Activated naive CD4-positive, alpha-beta T cell treated with anti-CD3 and anti-CD28 coated beads, Interleukin-2, amount 50 U/mL, for 16 hours (primary cell): ENCODE measurements at places on chromosomes 1 and 21.

DNA sequence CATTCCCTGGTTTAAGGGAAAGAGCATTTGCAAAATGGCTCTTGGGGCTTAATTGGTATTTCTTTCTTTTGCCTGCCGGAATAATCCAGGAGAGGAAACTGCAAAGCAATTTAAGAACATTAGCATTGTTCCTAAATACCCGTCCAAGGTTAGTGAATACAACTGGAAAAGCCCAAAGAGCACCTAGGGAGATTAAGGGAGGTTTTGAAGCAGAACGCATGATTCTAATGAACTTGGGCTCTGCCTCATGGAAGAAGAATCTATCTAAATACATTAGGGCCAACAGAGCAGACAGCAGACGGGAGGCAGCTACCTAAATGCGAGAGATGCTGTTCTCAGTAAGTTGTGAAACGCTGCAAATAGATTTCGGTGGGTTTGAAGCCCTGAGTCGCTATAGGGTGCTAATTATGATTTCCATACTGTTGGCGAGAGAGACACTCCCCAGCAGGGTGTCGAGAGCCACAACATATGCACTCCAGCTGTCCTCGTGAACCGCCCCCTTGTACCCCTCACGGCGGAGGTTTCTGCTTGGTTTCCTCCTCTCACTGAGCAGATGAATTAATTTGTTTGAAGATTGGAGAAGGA, 326.7 kb upstream of the CAMK1G start:
- no peak for DNase-seq

DNA sequence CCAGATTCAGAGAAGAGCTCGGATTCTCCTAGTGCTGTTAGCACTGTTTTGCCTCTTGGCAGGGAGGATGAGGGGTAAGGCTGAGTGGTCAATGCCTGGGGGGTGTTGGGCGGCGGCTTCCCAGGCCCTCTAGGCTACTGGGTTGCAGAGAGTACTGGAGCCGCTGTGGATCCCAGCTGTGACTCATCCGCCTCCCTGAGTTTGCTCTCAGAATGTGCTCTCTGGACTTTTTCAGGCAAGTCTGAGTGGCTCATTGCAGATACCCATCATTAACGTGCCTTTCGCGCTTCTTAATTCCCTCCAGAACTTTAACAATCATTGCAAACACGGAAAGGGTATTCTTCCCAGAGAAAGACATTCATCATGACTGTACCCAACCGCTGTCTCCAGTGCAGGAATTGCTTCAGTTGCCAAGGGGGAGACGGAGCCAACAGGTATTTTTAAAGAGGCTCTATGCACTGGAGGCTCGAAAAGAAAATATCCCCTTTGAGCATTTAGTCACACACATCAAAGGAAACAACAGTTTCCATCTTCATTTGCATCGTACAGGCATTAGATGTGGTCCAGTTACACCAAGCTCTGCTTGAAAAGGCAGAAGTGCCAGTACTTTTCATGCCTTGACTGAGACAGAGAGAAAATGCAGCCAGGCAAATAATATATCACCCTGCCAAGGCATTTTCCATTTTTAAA, 14.4 kb upstream of the CAMTA1 start:
- DNase-seq = no peak

DNA sequence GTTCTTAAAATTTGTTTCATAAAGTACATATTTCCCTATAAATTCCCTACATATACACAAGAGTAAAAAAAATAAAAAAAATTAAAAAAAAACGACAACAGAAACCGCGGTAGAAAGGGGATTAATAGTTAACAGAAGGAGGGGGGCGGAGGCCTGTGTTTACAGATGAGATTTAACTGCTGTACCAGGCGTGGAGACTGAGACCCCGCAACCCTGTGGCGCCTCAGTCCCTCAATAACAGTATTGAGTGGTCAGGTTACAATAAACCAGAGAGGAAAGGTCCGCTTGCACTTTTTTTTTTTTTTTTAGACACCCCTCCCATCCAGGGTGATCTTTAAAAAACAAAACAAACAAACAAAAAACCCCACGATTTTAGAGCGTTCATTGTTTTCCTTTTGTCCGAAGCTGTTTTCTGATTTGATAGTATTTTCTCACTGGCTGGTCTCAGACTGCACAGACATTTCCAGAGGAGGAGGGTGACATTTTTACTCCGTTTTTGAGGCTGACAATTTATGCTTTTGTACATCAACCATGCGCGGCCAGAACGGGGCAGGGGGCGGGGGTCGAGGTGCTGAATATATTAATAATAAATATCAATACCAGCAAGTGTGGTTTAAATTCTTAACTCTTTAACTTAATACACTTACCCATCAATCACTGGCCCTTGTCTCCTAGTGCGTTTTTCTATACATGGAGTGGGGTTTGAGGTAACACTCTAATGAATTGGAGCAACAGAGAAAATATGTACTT, 1223.9 kb downstream of the BRINP3 start:
- no peak for DNase-seq

- no peak for DNase-seq
Observed at GRCh38 chr1:67755160-67755559, 70.2 kb downstream of the GADD45A start.

DNA sequence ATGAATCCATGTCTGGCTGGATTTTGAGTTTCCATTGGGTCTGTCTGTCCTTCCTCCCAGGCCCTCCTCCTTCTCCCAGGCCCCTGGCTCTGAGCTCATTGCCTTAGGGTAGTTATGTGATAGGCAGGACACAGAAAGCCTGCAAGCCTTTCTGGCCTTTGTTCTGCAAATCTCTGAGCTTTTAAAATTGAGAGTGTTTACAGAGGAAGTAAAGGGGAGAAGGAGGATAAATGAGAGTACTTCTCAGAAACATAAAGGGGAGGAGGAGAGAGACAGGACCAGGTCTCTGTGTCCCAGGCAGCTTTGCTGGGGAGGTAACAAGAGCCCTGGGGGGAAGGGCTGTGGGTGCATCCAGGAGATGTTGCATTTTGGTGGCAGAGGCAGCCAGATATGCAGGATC, 126.7 kb downstream of the FOXD2 start:
- no peak for DNase-seq

DNA sequence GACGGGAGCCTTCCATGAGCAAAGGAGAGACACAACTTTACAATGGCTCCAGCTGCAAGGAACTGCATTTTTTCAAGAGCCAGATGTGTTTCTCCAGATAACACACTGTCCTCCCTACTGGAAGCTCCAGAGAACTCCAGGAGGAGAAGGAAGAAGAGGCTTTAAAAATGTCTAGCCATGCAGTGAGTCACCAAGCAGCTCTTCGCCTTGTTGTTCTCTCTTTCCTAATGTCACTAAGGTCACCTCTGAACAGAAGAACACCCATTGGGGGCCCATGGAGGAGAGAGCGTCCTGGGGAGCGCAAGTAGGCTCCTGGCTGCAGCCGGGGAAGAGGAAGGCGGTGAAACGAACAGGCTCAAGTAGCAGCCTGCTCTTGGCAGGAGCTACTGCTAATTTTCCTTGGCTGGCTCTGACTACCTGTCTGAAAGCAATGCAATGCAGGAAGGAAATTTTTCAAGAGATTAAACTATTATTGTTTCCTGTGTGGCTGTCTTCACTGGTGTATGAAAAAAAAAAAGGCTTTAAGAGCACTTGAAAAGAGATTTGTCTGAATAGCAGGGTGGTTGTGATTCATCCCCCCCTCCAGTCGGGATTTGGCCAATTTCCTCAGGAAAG, 321.9 kb downstream of the SETD4 start:
- DNase-seq = no peak

DNA sequence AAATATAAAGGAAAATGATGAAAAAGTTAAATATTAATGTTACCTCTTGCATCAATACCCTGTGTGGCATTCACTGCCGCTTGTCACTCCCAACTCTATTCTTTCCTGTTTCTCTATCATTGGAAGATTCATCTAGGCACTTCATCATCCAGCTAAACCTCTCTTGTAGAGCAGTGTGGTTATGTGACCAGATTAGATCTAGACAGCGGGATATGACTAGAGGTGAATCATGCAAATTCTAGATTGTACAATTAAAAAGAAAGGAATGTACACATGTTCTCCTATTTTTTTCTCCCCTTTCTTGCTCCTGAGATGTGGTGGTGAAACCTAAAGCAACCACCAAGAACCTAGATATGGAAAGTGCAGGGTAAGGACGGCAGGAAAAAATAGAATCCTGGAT, 174.1 kb downstream of the LBR start:
- DNase-seq = no peak
